NCI-H2029 treated with DMSO at 0.1 percent for 48 hours (cell line): ENCODE measurements at places on chromosomes 11 and 22.

- DNase-seq, result no peak
Measured at GRCh38 chr11:69307421-69307820, 13.5 kb downstream of the MYEOV start.

- no peak for DNase-seq
Measured at GRCh38 chr11:67700548-67701262, 26.3 kb upstream of the ALDH3B2 start.

DNA sequence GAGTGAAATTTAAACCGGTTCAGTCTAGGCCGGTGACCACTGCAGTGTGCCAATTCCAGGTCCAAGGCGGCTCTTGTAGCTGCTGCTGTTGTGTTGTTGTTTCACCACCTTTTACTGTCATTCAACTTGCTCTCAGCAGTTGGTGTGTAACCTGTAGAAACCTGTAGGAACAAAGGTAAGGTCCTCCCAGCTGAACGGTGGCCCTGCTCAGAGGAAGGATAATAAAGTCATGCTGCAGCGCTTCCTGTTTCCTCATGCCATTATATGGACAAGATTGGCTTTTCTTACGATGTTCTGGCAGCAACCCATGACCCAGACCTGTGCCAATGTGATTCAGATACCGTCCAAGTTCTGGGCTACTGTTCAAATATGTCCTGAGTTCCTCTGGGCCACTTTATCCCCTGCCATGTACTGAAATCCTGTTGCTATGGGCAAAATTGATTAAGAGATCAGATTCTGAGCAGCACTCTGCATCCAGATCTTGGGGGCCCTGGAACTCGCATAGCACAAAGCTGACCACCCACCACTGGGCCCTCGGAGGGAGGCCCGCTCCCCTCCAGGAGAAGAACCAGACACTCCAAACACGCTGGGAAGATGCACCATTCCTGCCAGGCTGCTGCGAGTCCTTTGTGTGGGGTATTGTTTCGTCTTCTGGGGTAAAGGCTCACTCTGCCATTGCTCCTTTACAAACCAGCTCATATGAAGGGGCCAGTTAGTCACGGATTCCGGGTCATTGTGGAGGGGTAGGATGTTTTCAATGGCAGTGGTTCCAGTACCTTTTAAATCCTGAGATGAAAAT is 13.2 kb downstream of the FAM181B start:
- DNase-seq, result no peak

- no peak for DNase-seq
Measured at GRCh38 chr22:29081517-29082236, 8.8 kb downstream of the KREMEN1 start.

DNA sequence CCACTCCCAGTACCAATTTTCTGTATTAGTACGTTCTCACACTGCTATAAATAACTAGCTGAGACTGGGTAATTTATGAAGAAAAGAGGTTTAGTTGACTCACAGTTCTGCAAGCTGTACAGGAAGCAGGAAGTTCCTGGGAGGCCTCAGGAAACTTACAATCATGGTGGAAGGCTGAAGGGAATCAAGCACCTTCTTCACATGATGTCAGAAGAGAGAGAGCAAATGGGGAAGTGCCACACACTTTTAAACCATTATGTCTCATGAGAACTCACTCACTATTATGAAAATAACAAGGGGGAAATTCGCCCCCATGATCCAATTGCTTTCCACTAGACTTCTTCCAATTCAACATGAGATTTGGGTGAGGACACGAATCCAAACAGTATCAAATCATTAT is 271.4 kb downstream of the ETS1 start:
- no peak for DNase-seq

GRCh38 chr11:127193950-127194349 is 193.4 kb upstream of the KIRREL3 start:
- no peak for DNase-seq

- no peak for DNase-seq
Measured at GRCh38 chr11:131471976-131472375, 101.6 kb downstream of the NTM start.

- no peak for DNase-seq
Measured at GRCh38 chr22:35250156-35250555, 7.1 kb upstream of the HMGXB4 start.

- DNase-seq, result no peak
Measured at GRCh38 chr22:48333816-48334735, 1493.6 kb downstream of the BRD1 start.
